ENCODE measurements at places on chromosomes 16 and 17.
A peak's percentile ranks its signal among the peaks of the same experiment; 100 is the strongest.

DNA sequence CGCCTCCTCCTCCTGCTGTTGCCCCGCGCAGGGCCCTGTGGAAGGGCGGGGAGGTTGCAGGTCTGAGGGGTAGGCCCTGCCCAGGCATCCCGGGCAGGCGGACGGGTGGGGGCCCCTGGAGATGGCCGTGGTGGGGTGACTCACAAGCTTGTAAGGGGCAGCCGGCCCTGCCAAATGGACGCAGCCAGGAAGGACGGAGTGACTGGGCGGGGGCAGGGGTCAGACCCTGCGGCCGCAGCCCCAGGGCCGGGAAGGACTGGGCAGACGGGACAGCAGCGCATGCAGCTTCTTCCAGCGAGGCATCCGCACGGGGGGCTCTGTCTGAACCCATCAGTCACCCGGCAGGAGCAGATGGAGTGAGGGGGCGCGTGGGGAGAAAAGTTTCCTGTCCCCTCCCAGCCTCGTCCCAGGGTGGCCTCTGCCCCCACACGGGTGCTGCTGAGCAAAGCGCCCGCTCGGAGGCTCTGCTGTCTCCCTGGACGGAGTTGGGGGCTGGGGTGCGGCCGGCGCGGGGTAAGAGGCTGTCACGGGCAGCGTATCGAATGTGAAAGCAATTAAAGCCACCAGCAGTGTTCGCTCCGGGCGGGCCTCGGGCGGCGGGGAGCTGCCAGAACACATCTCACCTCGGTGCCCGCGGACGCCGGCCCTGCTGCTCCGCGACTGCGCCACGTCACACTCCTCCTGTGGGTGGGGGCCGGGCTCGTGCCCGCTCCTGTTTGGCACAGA is 5.4 kb upstream of the PRR35 start:
- no peak for DNase-seq

GRCh38 chr17:67482764-67483163 is 105.7 kb downstream of the PITPNC1 start:
- no peak for DNase-seq

GRCh38 chr17:38875477-38876075 is 5.7 kb downstream of the LASP1 start:
- DNase-seq: no peak

DNA sequence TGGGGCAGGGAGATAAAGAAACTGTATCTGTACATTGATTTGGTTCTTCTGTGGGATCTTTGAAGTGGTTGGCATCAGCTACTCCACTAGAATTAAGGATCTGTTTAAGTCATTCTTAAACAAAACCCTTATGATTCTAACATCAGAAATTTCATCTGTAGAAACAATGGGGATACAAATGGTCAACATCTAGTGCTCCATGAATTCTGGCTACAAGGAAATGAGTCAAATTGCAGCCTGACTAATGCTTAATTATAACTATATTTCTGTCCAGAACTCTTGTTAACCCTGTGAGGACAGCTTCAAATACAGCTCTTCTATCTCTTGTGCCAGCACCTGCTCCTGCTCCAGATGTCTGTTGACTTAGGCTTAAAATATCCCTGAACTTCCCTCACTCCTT is 13.9 kb upstream of the GINS3 start:
- DNase-seq: no peak

- DNase-seq: no peak
These were observed 72.9 kb downstream of the SLC5A11 start for GRCh38 chr16:24918641-24919040.

- DNase-seq: no peak
These were observed 7.6 kb upstream of the TNRC6A start for GRCh38 chr16:24721830-24722238.

GRCh38 chr17:76414334-76415295 is 30.2 kb downstream of the SPHK1 start:
- DNase-seq: peak; percentile 65

DNA sequence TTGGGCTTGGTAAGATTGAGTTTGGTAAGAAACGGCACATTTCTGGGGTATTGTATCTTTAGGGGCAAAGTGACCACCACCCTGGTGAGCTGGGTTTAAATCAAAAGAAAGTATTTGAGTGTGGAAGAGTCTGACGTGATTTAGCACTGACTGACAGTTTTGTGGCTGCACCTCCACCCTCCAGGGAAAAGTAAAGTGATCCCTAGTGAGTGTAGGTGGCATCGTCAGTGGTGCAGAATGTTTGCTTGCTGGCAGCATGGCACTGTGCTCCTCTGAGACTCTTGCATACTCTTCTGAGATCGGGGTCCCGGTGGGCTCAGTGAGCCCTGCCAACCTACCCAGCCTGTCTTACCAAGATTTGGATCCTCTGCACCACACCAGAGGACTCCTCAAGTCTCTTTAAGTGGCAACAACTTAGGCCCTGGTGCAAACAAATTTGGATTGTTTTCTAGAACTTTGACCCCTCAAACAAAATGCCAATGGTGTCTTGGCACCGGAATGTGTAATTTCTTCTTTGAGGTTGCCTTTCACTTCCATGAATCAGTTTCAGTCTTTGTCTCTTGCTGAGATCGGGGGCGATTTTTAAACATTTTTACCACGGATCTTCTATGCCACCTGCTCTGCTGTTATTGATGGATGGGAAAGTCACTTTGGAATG is 2.8 kb downstream of the PRKCB start:
- DNase-seq: no peak

DNA sequence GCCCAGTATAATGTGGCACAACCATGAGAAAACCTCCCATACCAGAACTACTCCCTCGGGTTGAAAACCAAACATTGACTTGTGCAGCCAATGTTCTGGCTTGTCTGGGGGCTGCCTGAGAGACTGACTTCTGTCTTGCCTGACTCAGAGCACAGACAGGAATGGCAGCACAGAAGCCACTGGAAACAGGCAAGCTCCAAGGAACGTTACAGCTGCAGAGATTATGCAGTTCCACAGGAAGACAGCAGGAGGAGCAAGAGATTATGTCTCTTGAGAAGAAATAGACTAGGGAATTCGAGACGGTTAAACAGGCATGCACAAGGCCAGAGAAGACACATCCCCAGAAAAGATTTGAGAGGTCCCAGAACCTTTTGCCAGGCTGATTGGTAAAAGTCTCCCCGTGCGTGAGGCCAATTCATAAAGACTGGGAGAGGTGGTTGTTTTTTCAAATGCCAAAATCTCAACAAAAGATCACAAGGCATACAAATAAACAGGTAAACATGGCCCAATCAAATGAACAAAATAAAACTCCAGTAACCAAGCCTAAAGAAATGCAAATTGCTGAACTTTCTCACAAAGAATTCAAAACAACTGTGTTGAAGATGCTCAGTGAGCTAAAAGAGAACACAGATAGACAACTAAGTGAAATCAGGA is 90.6 kb upstream of the CDH5 start:
- peak; percentile 87 for DNase-seq

DNA sequence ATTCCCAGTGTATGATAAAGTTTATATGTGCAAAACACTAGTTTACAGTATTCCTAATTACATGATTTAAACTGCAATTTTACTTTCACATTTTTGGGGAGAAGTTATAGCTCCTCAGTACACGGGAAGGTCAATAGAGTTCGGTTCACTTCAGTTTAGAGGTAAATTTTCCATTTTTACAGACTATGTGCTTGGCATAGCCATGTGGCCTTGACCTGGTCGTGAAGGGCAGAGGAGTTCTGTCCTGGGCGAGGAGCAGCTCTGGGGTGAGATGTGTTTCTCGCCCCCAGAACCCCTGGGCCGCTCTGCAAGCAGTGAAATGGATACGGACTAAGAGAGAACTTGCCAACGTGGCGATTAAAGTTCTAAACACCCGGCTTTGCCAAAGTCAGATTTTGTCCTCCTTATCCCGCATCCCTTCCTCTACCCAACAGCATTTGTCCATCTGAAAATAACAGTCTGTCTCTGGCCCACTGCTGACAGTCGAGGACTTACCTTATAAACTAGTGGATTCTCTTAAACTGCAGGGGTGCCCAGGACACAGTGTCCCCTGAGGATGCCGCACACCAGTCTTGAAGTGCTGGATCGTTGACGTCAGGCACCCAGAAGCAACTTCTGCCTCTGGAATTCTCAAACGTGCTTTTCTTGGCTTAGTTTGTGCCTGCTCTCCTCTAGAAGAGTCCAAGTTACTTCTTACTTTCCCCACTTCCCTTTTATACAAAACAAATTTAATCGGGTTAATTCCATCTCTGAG is 1.5 kb upstream of the SIAH1 start:
- DNase-seq: no peak

- DNase-seq: no peak
These were observed 762 bp downstream of the RAB40B start for GRCh38 chr17:82697808-82698064.

- DNase-seq: no peak
These were observed 94.7 kb downstream of the SOX9 start for GRCh38 chr17:72215490-72215889.

- DNase-seq: peak; percentile 43
These were observed 959 bp downstream of the SSH2 start for GRCh38 chr17:29929006-29929532.

DNA sequence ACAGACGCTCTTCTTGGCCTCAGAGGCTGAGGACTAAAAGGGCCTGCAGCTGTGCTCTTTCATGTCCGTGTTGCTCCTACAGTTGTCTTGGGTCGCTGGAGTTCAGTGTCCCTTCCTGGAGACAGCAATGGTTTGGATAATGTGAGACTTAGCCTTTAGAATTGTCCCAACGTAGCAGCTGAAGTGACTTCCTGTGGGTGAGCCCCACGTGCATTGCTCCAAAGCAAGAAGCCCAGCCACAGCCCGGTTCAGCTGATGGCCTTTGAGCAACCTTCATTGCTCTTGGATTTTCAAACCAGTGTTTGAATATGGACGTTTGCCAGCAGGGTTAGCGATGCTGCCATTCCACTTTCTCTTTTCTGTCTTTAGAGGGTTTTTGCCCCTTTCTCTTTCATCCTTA is 19.7 kb downstream of the TMEM11 start:
- DNase-seq: no peak

GRCh38 chr16:85711982-85712587 is 23.3 kb upstream of the GINS2 start:
- DNase-seq: no peak

DNA sequence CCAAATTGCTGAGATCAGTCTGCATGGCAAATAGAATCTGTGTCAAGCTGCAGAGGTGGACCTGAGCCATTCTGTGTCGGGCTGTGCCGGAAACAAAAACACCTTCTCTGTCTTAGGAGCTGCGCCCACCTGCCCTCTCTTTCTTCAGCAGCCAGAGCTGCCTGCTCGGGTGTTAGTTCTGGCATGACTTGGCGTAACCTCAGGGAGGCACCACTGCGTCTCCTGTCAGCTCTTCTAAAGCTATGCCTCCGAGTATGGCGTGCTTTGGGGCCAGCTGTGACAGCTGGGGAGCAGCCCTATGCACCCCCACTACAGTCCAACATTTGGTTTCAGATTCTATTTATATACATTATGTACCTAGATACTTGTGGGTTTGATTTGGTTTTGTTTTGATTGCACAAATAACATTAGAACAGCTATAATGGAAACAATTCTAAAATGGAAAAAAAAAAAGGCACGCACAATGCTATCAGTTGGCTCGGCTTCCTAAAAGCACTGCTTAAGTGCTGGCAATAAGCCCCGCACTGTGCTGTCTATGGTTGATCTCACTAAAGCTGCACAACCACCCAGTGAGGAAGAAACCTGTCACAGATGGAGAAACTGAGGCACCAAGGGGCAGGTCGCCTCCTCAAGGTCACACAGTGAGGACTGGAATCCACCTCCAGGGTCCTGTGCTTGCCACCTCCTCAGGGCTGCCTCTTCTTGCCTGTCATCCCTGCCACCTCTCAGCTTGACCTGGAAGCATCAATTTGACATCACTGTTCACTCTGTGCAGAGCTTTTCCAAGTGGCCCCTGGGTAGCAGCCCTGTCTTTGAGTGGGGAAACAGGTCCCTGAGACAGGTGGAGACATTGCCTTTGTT is 18.7 kb upstream of the ADGRG1 start:
- peak; percentile 54 for DNase-seq

GRCh38 chr17:17719966-17720543 is 38.8 kb downstream of the RAI1 start:
- no peak for DNase-seq

DNA sequence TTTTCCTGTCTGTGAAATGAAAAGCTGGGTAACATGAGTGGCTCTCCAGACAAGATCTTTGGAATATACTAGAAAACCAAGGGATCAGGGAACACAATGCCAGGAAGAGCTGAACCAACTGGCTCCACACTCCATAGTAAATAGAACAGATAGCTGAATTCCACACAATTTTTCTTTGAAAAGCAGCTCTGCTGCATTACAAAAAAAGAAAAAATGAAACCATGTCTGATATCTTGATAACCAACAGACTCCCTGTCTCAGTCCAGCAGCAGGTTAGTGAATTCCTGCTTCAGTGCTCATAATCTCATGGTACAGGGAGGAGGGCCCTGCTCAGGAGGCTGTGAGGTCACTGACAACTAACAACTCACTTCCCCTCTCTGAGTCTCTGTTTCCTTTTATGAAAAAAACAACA is 97.1 kb downstream of the CDH11 start:
- DNase-seq: peak; percentile 69

- no peak for DNase-seq
These were observed 12.6 kb upstream of the ARL5C start for GRCh38 chr17:39178536-39178935.

GRCh38 chr16:57091200-57091974 is 996 bp upstream of the CPNE2 start:
- peak; percentile 42 for DNase-seq

GRCh38 chr17:28657756-28658155 is 4.0 kb downstream of the SDF2 start:
- no peak for DNase-seq

DNA sequence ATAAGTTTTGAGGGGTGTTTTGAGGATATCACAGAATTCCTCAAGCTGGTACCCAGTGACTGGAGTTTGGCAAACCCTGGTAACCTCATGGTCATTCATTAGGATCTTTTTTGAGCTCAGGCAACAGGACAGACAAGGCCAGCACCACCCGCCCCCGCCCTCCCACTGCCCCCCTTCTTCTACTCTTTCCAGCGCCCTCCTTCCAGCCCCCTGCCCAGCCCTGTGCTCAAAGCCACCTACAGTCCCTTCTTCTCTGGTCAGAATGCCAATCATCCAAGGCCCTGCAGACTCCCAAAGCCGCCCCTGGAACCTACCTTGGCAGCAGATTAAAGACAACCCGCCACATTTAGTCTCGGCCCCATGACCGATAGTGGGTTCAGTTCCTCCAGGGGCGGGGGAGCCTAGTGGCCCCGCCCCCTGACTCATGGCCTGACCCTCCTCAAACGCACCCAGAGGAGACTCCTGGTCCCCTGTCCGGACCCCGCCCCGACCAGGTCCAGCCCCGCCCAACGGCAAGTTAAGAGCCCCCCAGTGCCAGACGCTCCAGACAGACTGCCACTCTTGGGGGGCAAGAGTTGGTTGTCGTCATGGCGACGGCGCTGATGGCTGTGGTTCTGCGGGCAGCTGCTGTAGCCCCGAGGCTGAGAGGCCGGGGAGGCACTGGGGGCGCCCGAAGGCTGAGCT is at the start of gene NAGS:
TSS of gene NAGS (plus strand) at position 546 of the 684 bp plus-strand sequence. CDS start at position 588, 42 bp downstream.
- DNase-seq: no peak

DNA sequence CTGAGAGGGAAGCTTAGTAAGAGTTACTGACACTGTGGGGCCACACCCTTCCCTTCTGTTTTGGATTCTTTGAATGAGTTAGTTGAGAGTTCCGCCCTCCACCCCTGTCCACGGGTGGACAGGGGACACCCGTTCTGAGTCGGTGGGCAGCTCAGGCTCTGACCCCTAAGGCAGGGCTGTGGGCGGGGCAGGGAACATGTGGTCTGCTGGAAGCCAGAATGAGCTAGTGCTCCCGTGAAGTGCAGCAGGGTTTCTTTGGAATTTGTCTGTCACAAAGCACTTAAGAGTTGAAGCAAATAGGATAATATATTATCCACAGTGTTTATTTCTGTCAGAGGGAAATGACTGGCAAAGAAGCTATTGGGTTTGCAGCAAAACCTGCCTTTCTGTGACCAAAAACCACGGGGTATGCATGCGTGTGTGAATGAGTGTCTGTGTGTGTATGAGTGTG is 90.1 kb downstream of the CLEC16A start:
- no peak for DNase-seq

GRCh38 chr16:15033309-15033707 is 22.6 kb downstream of the NTAN1 start:
- DNase-seq: no peak
